ENCODE measurements at places on chromosomes 16 and 17.

GRCh38 chr16:15822957-15823356 lies 33.9 kb downstream of the MYH11 start:
- DNase-seq: no peak

DNA sequence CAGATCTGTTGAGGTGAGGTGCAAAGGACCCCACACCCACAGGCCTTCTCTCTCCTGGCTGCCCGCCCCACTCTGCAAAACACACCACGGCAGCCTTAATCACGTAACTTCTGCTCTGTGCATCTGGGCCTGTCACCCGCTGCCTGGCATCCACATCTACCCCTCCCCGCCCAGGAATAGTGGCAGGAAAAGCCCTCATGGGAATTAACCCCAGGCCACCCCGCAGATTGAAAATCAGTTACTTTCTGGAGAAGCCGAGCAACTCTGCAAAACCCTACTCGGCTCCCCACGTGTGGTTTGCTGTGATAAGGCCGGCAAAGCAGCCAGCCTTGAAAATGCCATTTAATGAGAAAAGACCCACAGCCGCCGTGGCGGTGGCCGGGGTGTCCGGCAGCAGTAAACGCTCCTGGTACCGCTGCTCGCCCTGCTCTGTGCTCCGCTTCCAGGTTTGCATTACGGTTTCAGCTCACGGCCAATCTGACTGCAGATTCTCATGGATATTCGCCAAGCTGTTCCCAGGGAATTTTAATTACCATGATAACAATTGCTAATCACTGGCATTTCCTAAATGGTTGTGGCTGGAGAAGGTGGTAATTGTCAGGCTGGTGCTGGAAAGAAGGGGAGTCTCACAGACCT lies 78.0 kb upstream of the DOC2B start:
- DNase-seq: no peak

DNA sequence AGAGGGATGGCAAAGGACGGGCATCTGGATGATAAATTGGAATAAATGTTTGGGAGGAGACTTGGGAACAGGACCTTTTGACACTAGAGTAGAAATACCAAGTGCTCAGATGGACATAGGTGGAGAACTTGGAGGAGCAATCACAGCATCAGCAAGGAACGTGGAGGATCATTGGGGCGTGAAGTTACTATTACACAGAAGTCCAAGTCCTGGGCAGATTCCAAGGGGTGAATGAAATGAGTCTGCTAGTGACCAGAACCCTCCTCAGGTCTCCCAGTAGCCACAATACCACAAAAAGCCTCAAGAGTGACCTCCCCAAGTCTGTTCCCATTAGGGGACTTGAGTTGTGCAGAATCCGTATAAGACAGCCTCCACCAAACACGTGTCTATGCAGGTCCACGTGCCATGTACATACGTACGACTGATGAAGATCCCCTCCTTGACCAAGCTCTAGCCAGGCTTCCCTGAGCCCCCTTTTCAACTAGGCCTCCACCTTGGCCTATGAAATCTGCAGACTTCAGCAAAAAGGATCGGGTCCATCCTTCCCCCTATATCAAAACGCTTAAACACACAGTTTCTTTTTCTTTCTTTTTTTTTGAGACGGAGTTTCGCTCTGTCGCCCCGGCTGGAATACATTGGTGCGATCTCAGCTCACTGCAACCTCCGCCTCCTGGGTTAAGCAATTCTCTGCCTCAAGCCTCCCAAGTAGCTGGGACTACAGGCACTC lies 2.2 kb downstream of the C17orf67 start:
- no peak for DNase-seq

- DNase-seq: no peak
Measured at GRCh38 chr17:15264542-15264941, 584 bp downstream of the PMP22 start.

DNA sequence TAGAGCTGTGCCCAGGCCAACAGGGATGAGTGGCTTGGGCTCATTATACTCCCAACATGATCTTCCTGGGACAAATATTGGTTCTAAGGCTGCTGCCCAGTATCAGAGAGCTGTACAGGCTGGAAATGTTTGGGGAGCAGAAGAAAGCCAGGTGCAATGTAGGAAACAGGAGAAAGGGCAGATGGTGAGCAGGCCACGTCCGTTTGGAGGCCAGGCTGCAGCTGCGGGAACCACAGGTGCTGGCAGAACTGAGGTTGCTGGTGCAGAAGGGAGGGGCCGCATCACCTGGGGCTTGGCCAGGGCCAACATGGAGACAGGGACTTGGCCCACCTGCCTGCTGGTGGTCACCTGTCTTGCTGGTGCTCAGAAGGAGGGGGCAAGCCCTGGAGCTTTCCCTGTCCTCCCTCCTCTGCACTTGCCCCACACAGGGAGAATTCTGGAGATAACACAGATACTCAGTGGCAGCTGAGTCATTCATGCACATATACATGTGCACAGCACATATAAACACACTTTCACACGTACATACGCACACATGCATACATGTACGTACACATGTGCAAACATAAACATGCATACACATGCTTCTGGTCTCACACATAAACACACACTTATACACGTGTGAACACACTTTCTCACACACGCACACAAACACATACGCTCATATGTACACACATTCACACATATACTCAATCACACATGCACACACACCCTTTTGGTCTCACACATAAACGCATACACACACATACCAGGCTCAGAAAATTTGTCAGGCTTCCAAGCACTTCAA lies 67.7 kb downstream of the WSCD1 start:
- DNase-seq: no peak

DNA sequence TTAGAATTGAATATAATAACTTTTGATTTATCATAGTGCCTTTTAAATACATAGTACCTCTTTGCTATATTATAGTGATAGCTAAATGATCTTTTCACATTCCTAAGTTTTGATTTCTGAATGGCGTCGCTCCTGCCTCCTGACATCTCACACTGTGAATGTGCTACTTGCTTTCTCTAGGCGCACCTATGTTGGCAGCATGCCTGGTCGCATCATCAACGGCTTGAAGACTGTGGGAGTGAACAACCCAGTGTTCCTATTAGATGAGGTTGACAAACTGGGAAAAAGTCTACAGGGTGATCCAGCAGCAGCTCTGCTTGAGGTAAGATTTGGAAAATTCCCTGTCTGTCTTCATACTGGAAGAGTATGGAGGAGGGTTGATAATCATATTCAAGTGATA lies 29.8 kb upstream of the ABCC11 start:
- no peak for DNase-seq

DNA sequence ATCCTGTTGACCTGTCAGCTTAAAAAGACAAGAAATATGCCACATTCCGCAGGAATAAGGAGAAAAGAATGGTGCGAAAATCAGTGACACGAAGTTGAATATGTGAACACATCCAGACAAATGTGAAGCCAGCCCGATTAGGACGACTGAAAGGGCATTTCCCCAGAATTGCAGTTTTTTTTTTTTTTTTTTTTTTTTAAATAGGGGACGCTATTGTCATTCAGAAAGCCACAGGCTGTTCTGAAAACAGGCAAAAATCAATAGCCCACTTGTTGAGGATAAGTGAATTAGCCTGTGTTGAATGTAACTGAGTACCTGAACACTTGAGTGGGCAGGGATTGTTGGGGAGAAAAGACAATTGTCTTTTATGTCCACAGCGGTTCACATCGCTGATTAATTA lies 507.1 kb downstream of the WWOX start:
- no peak for DNase-seq

DNA sequence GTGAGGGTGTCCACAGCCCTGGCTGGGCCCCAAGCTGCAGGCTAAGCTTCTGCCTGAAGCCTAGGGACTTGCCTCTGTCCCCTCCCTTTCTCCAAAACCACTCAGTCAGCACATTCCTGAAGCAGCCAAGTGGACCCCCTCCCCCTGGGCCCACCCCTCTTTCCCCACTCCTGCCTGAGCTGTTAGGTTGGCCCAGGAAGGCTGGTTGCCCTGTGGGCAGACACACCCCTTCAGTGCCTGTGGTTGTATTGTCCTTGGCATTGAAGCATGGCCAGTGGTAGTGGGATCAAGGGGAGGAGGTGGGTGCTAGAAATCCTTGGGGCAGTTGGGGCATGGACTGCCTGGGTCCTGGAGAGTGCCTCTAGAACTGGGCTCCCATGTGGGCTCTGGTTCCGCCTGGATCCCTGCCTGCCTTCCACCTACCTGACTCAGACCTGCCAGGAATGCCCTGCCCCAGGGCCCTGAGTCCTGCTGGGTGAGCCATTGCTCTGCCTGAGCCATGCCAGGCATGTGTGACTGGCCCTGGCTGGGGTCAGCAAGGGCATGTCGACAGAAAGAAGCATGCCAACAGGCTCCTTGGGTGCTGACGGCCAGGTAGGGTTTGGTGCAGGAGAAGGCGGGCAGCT lies 2.1 kb downstream of the TRAF4 start:
- DNase-seq: no peak

DNA sequence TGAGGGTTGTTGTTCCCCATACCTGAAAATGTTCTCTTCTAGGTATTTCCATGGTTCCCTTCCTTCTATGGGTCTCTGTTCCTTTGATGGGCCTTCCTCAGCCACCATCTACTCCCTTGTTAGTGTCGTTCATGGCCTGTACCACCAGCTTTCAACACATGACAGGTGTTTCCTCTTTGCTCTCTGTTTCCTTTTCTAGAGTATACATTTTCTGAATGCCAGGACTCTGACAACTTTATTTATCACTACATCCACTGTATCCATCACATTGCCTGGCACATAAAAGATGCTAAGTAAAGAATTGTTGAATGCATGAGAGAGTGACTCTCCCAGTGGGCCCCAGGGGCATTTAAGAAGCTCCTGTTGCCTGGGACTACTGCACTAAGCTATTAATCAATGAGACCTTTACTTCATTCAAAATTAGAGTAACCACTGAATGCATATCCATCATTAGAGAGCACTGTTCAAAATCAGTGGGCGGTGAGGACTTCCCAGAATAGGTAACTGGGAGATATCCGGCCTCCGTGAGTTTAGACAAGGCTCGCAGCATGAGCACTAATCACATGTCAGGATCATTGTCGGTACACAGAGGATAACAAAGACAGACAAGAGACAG lies 255.0 kb downstream of the CBLN1 start:
- DNase-seq: no peak

- DNase-seq: no peak
Measured at GRCh38 chr16:3618769-3619141, 7.3 kb upstream of the SLX4 start.

GRCh38 chr16:11007714-11008280 lies 63.4 kb downstream of the CLEC16A start:
- DNase-seq: no peak

DNA sequence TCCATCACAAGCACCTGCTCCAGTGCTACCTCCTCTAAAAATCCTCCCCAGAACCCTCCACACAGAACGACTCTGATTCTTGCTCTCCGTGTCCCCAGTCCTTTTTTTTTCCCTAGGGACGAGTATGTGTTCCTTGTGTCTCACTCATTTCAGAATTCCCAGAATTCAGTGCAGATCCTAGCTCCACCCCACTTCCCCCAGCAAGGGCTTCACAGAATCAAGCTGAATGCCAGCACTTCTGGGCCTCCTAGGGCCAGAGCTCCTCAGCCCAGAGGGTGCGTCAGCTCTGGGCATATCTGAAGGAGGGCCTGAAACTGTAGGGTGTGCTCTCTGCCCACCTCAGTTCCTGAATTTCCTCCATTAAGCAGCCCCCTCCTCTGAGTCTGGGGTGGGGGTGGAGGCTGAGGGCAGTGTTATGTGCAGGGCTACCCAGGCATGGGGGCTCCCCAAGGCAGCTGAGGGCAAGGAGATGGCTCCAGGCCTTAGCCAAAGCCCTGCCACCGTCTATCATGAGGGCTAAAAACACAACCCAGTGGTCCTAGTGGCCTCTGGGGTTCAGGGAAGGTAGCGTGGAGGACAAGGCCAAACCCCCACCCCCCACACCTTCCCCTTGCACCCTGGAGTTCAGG lies 6.5 kb downstream of the UNC119 start:
- no peak for DNase-seq

DNA sequence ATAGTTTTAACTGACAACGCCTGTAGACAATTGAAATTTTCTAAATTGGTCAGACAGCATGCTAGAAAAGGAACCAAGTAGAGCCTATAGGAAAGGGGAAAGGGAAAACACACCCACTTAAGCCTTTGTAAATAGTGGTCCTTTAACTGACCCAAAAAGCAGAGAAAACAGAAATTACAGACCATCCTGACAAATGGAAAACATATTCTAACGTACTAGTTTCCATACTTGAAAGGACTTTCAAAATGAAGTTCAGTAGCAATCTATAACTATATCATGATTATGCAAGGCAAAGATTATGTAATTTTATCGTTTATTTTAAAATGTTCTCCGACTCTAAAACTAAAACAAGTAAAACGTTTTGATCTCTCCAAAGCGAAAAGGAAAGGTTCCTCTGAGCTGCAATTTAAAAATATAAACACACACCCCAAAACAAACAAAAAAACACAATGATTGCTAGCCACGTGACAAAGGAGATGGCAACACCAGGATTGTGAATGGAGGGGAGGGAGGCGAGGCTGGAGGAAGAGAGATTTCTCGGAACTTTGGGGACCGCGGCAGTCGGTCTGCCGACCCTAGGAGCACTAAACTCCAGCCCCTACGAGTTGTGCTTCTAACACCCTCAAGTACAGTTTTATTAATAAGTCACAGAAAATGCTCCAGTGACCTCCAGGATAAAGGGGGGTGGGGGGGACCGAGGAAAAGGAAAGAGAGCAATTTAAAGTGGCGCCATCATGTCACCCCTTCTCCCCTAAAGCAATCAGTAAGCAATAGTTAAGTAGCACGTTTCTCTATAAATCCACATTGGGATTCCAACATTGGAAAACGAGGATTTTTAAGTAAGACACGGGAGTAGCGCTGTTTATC lies 1.7 kb downstream of the KANSL1 start:
- peak; percentile 63 for DNase-seq
